ENCODE measurements at places on chromosomes 3 and 15.

- DNase-seq: no peak
These were observed 15.4 kb upstream of the ISLR start for GRCh38 chr15:74157868-74158827.

DNA sequence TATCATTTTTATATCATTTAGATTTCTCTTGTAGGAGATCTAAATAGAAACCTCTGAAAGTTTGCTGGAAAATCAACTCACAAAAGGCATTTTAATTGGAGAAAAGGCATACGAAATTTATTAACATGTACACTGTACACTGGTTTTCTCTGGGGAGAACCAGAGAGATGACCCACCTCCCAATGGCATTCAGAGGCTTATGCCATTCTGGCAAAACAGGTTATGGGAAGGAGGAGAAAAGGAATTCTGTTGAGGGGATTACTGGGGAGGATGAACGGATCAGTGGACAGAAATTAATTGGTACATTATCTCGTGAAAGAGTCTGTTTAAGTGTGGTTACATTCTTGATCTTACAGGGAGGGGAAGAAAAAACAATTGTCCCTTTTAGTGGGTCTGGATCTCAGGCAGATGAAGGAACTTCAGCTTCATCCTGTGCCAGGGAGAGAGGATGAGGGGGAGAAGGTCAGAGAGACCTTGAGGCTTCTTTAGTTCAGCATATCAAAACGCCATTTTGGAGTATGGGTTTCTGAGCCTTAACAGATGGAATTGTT, 16.5 kb downstream of the RAB11A start:
- no peak for DNase-seq

DNA sequence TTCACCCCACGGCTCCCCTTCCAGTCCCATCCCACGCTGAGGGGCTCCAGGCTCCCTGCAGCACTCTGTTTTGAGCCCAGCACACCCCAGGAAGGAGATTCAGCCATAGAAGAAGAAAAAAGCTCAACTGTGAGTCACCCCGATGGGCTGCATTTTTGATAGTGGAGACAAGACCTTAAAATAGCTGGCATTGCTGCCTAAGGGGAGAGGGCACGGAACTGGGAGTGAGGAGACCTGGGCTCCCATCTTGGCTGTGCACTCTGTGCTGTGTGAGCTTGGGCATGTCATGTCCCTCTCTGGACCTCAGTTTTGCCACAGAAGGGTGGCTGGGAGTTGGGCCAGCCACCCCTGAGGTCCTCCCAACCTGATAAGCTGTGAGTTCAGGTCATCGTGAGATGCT, 57.2 kb upstream of the SMAD6 start:
- DNase-seq: no peak

DNA sequence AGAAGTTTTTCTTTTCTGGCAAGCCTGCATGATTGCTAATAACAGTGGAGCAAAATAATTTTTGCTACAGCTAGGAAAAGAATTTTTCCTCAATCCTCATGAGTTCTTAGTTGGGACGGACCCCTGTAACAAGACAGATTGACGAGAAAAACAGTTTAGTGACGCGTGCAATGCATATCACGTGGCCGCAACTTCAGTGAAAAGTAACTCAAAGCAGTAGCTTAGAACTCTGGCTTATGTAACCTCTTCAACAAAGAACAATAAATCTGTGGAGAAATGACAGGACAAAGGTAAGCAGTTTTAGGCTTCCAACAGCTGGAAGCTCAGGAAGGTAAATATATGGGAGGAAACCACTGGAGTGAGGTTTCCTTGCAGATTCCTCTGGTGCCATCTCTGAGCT, 19.7 kb downstream of the FAM107A start:
- no peak for DNase-seq

DNA sequence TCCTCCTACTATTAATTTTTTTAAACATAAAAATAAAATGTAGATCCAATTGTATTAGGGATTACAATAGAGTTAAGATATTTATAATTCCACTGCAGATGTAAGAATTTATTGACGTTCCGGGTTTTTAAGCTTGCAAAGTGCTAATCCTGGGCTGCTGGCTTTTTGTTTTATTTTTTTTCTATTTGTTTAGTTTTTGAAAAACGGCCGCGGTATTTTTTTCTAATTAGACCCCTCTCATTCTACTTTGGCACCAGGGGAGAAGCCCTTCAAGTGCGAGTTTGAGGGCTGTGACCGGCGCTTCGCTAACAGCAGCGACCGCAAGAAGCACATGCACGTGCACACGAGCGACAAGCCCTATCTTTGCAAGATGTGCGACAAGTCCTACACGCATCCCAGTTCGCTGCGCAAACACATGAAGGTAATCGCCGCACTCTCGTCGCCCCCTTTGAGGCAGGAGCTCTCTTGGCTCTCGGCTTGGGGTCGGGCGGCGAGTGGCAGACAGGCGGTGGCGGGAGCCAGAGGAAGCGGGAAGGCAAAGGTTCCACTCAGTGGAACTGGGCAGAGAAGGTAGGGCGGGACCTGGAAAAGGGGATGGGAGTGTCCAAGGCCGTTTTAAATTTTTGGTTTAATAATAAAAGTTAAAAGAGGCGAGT, 3.2 kb downstream of the ZIC1 start:
- DNase-seq: no peak

DNA sequence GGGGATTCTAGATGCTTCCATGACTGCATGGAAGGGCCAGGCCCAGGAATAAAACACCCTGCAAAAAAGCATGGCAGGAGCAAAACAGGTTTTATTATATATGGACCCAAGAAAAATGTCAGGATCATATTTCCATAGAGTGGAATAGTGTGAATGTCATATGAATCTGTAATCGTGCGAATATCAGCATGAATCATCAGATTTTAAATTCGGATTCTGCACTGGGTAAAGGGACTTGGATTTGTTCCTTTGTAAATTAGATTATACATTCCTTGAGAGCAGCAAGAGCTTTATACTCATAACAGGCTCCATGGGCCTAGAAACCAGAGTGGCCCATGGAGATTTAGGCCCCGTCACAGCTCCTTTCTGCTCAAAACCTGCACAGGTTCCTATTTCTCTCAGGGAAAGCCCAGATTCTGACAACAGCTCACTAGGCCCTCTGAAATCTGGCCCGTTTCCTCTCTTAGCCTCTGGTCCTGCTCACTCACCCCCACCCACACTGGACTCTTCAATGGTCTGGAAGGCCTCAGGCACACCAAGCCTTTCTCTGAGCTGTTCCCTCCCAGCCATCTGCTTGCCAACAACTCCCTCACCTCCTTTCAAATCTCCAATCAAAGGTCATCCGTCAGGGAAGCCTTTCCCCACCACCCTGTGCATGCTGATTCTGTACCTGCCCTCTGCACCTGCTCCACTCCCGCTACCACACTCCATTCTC, 76.0 kb downstream of the FEM1B start:
- DNase-seq: no peak

- DNase-seq: no peak
These were observed 15.0 kb upstream of the GNAI2 start for GRCh38 chr3:50221051-50221410.

- no peak for DNase-seq
These were observed 64.9 kb downstream of the DIPK2A start for GRCh38 chr3:144036498-144036897.

DNA sequence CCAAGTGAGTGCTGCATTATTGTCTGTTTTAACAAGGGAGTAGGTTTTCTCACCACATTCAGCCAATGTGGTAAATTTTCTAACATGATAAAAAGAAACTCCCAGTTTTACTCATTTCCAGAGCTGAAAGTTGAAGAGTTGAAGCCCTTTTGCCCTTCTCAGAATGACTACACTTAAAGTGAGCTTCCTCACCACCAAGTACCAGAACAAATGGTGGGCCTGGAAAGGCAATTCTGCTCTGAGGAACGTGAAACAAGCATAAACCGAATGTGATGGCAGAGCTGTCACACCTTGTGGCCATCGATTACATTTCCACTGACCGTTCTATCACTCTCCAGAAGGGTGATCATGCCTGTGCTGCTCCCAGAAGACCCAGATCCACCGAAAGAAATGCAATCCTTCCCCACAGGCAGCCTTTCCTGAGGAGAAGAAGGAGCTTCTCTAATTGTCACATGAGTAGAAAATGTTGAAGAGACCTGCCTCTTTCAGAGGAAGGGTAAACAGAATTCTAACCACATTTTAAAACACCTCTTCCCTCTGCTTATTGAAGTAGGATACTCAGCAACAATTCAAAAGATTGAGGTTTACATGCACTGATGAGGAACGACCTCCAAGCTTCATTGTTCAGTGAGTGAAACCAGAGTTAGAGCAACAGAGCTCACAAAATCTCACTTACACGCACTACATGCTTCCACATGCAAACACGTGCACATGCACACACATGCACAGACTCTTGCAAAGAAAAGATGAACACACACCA, 21.4 kb upstream of the CCR9 start:
- DNase-seq: no peak

DNA sequence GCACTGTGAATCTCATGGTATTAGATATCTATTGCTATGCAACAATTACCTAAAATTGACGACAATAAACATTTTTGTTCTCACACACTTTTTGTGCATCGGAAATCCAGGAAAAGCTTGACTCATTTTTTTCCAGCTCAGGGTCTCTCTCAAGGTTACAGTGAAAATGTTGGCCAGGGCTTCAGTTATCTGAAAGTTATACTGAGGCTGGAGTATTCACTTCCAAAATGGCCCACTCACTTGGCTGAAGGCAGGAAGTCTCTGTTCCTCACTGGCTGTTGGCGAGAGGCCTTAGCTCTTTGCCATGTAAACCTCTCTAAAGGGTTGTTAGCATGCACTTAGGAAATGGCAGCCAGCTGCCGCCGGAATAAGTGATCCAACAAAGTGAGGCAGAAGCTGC, 41.4 kb downstream of the OSTN start:
- DNase-seq: no peak

DNA sequence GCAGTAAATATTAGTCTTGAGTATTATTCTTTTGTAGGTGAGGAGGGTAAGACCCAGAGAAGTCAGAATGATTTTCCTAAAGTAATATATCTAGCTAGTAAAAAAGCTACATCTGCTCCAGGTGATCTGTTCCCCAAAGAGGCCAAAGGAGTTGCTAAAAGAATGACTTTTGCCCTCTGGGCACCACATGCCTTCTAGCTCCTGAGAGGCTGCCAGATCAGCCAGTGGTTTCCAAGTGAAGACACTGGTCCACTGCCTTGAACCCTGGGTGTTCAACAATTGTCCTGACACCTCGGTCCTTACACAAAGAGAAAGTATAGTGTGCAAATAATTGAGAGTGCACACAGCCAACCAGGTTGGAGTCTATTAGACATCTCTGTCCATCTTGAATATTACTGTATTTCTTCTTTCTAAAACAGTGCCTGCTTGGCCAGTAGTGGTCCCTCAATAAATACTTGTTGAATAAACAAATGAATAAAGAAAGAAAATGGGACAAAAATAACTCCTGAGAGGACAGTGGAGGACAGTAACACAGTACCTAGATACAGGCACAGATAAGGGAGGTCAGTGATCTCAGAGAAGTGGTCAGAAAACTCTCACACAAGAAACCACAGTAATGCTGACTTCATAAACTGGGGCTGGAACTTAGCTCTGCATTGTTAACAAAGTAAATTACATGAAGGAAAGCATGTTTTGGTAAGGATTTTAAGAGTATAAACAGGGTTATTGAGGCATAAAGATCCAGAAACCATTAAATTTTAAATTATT, 56.6 kb upstream of the CSTA start:
- DNase-seq: no peak

DNA sequence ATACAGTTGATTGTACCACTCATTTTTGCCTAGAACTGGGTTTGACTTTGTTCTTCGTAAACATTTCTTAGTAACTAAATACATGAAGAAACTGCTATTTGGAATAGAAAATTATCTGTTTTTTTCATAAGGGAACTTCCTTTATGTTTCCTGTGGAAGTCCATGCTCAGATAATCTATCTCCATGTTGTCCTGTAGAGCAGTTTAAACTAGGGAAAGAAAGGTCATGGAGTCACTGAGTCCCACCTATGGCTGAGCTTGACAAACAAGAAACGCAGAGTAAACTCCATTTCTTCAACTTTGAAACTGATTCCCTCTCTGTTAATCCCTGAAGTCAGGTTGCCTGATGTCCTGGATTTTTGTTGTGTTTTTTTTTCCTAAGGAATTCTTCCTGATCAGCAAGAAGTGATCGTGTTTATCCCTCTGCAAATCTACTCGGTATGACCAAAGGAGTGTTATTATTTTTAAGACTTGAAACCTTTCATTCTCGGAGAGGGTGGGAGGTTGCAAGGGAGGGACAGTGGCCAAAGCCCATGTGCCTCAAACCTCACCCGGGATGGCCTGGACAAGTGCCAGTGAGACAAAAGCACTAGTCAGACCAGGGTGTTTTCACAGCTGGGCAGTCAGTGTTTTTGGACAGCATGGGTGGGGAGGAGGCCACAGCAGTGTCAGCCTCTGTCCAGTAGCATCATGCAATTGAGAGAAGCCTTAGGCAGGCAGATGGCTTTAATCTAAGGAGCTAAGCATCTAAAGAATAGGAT, 129.8 kb upstream of the PHLDB2 start:
- DNase-seq: no peak

- no peak for DNase-seq
These were observed 289.7 kb upstream of the ADAMTS9 start for GRCh38 chr3:64977308-64978100.

DNA sequence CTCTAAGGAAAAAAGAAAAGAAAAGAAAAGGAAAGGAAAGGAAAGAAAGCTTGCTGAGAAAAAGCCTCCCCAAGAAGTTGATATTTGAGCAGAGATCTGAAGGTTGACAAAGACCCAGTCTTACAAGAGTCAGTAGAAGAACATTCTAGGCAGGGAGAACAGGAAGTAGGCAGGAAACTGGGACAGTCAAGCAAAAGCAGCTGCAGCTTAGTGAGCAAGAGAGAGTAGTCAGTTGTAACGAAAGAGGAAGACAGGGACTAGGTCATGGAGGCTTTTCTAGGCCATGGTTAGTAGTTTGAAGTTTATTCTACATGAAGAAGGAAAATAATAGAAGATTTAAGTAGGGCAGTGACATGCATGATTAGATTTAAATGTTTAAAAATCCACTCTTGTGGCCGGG, 31.8 kb upstream of the KLHL6 start:
- DNase-seq: no peak

DNA sequence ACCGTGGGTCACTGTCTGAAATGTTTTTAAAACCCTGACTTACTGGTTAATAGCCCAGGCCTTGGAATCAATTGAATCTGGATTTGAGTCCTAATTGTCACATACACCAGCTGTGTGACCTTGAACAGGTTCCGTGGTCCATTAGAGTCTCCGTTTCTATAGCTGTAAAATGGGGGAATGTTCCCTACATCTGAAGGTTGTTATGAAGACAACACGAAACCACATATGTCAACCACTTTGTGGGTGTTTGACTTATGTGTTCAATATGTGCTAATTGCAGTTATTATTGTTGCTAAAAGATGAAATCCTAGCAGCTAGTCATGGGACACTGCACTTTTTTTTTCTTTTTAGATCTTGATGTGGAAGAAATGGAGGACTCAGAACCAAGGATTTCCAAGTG, 35.3 kb downstream of the ZBTB38 start:
- no peak for DNase-seq

- DNase-seq: no peak
These were observed 24.8 kb downstream of the CACNA1D start for GRCh38 chr3:53519065-53519709.

- DNase-seq: peak; percentile 27
These were observed 844 bp upstream of the PFN2 start for GRCh38 chr3:149971403-149972075.

All from stimulated activated CD4-positive, alpha-beta T cell treated with anti-CD3 and anti-CD28 coated beads, TNF-alpha, amount 100 ng/mL, for 48 hours (primary cell).